ENCODE measurements at places on chromosomes 2 and 18. TPM values are rescaled to one million over a fixed set of nuclear protein-coding genes. Genes with fewer than 3 reads are reported as not detected.

- no peak for DNase-seq
Observed at GRCh38 chr2:19883486-19883885, 18.3 kb downstream of the TTC32 start.

- no peak for DNase-seq
Observed at GRCh38 chr2:11482473-11483035, 16.6 kb upstream of the E2F6 start.

DNA sequence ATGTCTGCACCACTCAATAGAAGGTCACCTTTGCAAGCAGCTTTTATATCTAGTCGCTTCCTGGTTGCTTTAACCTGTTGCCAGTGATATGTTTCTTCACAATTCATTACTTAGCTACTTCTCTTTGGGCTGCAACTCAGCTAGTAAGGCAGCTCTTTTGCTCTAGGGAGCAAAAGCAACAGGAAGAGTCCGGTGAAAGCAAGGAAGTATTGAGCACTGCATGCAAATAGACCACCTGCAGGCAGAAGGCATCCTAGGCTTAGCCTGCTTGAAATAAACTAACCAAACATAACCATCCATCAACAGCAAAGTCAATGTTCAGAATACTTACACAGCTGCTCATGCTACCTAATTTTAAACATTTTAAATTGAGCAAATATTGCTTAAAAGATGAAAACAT, 529.2 kb upstream of the LINC00305 start:
- no peak for DNase-seq

Gene MAP2
- 0.29 TPM for total RNA-seq

Gene CACNB4
- 18.2 TPM for total RNA-seq

DNA sequence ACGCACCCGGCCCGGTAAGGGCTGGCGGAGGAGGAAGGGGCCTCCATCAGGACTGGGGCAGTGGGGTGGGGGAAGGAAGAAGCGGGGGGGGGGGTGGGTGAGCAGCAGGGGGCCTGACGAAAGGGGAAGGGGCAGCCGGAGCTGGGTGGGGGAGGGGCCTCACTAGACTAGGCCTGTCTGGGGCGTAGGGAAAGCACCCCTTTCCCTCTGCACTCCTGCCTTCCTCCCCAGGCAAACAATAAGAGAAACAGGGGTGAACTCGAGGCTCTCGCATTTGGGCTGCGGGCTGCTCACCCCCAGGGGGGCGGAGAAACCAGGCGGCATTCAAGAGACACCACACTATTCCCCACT, 82.7 kb upstream of the POMC start:
- DNase-seq, result no peak

DNA sequence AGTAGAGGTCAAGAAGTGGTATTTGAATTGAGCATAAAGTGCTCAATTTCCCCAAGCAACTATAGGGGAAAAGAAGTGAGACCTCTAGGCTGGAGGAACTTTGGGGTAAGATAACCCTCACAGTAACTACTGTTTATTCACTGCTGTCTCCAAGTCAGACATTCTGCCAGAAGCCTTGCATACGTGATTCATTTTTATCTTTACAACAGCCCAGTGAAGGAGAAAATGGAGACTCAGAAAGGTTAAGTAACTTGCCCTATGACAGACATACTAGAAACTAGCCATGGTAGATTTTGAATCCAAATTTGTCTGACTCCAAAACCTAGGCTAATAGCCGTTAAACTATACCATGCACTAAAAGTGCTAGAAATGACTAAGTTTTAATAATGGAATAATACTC, 28.4 kb downstream of the DNAJC10 start:
- DNase-seq, result no peak

Gene CDCA7
- 41.0 TPM for total RNA-seq

Gene IL37
- total RNA-seq, result not detected

GRCh38 chr2:45724335-45724734, 72.9 kb downstream of the PRKCE start:
- DNase-seq, result no peak

Gene SPC25
- total RNA-seq, result 18.7 TPM

Data from GM12878 (cell line).